NCI-H2081 (cell line): ENCODE measurements at places on chromosomes 1 and 21.

DNA sequence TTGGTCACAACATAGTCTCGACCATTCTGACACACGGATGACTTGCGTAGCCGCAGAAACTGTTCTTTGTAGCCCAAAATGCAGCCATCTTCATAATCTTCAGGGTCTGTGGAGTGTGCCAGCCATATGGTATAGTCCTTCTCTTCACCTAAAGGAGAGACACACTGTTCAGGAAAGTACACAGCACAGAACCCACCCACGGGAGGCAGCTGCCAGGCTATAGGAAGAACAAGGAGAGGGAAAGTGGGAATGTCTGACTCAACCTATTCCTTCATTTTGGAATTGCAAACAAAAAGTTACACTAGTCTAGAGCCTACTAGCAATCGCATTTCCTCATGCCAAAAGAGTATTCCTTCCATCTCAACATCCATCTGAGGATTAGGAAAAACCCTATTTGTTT, 16.2 kb upstream of the MYBPHL start:
- no peak for DNase-seq

DNA sequence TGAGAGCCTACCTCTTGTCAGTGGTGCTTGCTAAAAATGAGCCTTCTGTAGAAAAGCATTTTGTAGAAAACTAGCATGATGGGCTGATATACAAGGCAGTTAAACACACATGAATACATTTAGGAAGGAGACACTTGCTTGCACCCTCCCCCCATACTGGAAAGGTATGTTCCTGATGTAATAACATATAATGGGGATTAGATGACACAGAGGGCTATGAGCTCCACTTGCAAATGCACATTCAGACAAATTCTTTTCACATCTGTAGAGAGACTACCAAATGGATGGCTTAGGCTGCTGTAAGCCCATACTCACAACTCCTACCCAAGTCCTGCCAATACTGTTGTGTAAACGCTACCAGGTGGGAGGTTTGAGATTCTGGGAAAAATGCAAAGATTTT, 634.0 kb downstream of the SMYD3 start:
- DNase-seq: no peak

DNA sequence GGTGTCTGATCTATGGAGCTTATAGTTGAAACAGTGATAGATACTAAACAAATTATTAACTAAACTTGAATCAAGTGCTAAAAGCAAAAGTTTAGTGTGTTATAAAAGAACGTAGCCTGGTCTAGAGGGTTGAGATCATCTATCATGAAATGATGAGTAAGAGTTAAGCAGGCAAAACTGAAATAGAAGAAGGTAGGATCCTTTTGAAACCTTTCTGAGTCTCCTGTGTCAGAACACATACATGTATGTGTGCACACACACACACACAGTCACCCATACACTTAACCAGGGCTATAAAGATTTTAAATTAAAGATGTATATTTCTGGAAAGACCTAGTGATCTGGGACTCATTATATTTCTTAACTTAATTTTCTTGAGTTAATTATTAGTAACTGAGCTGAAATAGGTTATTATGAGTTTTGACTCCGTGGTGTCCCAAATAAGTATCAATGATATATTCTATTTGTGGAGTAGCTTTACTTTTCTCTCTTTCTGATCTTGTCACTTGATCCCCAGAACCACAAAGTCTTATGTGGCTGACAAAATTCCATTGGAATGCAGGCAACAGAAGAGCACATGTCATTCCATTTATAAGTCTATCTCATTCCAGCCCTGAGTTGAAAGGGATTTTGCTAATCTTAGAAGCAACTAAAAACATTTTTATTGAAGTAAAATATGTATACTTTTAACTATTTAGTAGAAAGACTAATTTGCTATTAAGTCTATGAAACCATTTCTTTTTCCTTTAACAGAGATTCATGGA, 70.7 kb downstream of the PRRX1 start:
- no peak for DNase-seq

DNA sequence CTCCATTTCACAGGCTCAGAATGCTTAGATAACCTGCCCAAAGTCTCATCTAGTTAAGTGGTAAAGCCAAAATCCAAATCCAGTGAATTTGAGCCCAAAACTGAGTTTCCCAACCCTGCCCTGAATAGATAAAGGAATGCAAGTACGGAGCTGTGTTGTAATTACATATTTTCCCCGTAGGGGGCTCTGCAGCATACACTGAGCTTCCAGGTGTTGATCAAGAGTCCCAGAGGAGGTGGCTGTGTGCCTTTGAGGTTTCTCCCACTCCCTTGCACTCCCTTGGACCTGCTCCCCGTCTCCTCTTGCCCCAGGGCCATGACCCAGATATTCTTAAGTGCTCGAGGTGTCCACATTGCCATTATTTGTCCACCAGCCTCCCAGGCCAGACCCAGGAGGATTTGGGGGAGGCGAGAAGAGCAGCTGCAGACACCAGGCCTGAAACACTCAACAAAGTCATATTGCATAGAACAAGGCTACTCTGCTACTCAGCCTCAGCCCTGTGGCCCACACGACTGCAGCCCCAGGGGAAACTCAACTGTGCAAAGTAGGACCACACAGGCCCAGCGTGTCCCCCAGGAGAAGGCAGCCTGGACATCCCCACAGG, 18.4 kb upstream of the LY9 start:
- no peak for DNase-seq

DNA sequence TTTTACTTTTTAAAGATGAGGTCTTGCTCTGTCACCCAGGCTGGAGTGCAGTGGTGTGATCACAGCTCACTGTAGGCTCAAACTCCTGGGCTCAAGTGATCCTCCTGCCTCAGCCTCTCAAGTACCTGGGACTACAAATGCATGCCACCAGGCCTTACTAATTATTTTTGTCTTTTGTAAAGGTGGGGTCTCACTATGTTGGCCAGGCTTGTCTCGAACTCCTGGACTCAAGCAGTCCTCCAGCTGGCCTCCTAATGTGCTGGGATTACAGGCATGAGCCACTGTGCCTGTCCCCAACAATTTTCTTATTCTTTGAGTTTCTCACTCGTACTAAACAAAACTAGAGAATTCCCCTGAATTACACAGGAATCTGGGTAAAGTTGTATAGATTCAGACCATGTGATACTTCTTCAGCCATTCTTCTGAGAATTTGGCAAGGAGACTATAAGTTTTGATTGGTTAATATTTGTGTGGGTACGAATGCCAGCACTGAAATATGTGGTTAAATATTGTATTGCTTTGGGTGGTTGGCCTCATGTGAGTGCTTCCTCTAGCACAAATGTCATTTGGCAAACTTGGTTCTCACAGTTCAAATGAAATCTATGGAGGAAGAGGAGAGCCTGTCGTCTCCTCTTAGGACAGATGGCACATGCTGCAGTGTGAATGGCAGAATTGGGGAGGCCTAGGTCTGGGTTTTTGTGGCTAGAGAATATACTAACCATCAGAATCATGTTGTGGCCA, 104.9 kb downstream of the RUNX1 start:
- DNase-seq: no peak

DNA sequence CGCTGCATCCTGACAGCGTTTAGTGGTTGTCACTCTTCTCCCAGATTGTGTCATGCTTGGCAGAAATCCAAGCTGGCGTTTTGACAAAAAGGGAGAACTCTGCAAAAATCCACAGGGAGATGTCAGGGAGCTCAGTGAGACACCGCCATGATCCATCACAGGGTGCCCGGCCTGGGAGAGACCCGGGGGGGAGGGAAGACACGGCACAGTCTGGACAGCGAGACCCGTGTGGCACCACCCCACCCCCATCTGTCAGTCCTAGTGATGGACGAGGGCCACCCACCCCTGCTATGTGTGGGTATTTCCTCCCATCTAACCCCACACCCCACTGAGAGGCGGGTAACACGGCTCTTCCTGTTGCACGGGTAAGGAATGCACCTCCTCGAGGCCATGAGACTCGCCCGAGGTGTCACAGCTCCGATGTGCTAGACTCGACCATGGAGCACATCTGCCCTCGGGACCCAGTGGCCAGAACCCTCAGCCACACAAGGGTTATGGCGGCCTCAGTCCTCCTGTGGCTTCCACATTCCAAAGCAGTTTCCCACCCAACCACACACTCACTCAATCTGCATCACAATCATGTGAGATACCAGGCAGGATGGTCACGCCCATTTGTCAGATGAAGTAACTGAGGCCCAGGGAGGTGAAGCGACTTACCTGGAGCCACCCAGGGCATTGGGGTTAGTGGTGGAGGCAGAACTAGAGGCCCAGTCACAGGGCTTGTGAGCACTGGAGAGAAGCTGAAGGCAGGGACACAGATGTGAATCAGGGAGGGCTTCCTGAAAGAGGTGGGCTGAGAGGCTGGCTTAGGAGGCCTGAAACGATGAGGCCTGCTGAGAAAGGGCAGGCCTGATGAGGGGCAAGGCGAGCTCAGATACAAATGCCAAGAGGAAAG, 688.5 kb downstream of the MATN1 start:
- peak; percentile 48 for DNase-seq

DNA sequence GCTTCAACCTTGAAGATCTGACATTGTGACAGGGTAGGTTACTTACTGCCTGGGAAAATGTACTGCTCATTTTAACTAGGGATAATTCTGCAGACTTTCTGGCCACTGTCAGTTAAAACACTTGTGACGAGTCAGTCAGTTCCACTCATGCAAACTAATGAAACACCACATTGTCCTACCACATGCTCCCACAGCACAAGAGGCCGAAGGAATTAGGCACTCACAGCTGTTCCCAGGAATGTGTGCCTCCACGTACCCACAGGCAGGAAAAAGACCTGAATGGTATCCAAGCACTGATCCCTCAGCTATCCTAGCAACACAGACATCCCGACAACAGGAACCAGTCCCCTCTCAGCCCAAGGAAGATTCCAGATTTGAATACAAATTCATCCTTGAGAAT, 12.3 kb downstream of the BCAR3 start:
- no peak for DNase-seq

- DNase-seq: no peak
Observed at GRCh38 chr1:98322966-98323365, 338.6 kb upstream of the SNX7 start.

DNA sequence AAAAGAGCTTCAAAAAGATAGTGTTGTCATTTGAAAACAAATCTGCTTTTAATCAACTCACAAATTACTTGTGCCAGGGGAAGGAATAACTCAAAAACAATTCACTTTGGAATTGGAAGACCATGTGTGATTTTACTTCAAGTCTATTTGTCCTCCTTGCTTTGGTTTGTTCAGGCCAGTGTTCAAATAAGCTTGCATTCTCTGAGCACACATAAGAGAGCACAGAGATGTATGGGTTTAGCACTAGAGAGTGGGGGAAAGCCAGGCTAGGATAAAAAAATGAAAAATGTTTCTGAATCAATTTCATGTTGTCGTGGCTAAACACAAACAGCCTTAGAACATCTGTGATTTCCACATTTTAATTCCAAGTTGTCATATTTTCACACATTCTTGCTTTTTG, 325.7 kb upstream of the LYPLAL1 start:
- no peak for DNase-seq

- DNase-seq: no peak
Observed at GRCh38 chr1:215292932-215293331, 210.4 kb downstream of the KCNK2 start.

DNA sequence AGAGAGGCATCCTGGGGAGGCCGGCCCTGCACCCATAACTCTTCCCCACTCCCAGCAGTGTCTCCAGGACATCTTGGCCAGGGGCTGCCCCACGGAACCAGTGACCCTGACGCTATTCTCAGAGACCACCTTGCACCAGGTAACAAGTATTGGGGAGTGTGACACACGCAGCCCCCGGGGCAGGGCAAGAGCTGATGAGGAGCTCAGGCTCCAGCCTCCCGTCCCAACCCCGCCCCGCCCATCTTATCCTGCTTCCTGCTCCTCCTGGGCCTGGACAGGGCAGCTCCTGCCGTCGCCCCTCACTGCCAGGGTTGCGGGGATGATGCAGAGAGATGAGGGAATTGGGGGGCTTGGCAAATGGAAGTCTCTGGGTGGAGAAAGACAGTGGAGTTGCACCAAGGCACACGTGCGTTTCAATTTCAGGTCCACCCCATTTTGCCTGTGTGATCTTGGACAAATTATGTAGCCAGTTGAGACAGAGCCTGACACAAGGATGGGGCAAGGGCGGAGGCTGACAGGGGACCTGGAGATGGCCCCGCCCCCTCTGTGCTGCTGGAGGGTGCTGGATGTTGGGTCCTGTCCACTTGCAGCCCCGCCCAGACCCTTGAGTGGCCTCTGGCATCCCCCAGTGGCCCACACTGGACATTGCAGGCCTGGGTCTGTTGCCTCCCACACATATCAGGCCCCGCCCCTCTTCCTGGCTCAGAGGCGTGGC, 10.7 kb downstream of the CLCNKA start:
- DNase-seq: peak; percentile 66

GRCh38 chr21:32140604-32141317, 138.1 kb downstream of the MIS18A start:
- DNase-seq: no peak

DNA sequence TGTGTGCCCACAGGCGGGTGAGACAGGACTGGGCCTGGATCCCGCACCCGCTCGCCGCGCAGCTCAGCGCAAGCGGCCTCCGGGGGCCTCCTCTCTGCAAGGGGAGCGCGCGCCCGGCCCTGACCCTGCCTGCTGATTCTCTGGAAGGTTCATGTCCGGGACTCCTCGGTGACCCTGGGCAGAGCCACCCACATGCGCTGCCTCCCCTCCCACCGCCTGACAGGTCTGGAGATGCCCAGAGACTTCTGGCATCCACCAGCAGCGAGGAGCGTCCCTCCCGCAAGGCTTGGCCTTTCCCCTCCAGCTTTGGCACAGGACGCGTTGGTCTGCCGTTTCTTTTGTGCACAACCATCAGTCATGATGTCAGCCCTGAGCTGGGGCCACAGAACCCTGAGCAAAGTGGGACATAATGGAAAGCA, 42.0 kb upstream of the COL6A2 start:
- DNase-seq: no peak

DNA sequence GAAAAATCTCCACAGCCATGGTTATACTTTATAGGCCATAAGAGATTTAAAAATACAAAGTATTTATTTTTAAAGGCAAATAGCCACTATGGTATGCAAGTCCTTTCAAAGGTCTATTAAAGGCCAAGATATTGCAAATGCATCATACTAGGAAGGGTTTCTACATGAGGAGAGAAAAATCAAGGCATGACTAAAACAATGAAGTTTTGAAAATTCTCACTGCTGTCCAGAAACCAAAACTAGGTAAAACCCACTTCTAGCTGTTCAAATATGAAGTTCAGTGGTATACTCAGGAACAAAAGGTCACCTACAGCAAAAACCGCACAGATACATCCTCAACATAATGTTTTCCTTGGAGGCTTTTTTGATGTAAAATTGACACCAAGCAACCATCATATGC, 75.0 kb downstream of the EPS15 start:
- DNase-seq: no peak

- no peak for DNase-seq
Observed at GRCh38 chr1:234944439-234945344, 183.9 kb downstream of the TOMM20 start.

DNA sequence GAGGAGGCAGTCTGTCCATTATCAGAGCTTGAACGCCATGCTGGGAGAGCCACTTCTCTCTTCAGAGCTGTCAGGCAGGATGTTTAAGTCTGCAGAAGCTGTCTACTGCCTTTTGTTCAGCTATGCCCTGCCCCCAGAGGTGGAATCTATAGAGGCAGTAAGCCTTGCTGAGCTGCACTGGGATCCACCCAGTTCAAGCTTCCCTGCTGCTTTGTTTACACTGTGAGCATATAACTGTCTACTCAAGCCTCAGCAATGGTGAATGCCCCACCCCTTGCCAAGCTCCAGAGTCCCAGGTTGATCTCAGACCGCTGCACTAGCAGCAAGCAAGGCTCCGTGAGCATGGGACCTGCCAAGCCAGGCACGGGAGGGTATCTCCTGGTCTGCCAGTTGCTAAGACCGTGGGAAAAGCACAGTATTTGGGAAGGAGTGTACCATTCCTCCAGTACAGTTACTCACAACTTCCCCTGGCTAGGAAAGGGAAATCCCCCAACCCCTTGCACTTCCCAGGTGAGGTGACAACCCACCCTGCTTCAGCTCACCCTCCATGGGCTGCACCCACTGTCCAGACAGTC, 32.5 kb downstream of the RGS13 start:
- no peak for DNase-seq
